ENCODE measurements at places on chromosomes 13 and 19.
A peak's percentile ranks its signal among the peaks of the same experiment; 100 is the strongest.

- no peak for DNase-seq
Measured at GRCh38 chr19:46025835-46026234, 3.0 kb upstream of the PGLYRP1 start.

DNA sequence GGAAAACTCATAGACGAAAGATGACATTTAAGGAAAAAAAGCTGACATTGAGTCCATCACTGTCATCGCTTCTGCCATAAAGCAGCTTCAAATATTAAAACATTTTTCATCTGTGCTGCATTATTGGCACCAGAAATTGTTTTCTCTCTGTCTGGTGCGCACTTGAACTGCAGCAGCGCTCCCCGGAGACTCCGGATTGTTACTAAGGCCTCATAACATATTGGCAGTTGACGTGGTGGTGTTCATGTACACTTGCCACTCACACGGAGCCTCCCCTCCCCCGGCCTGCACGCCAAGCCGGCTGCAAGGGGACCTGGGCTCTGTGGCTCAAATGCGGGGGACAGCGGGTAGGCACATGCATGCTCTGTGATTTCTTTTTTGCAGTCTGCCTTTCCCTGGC lies 203.2 kb downstream of the TSHZ3 start:
- no peak for DNase-seq

DNA sequence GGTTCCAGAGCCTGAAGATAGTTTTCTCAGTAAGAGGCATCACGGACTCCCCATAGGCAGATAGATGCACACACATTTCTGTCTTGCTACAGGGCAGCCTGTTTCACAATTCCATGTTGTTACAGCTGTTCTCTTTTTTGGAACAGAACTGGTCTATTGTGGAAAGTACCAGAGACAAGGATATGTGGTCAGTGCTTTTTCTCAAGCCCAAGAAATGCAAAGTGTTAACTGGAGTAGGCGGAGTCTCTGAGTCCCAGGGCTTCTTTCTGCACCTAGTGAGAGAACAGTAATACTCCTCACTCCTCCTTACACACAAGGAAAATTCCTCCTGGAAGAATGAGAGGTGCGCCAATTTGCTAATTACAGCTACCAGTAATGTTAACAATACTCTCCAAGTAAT lies 141.6 kb upstream of the ARGLU1 start:
- DNase-seq: no peak

DNA sequence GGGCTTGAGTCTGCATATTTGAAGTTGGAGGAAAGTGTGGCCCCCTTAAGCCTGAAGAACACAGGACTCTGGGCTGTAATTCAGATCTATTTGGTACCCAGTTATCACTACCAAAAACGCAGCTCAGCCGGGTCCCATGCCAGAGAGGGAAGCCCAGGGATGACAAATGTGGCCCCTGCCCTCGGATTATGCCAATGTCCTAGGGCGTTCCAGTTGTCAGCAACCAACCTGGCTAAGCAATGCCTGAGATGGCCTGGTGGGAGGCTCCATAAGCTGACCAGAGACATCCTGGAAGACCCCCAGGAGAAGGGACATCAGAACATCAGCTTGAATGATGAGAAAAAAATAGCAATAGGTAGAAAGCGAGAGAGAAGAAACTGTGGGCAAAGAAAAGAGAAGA lies 79.6 kb upstream of the UQCRFS1 start:
- DNase-seq: no peak

GRCh38 chr19:46101293-46101692 lies 23.2 kb downstream of the IGFL3 start:
- DNase-seq: no peak

DNA sequence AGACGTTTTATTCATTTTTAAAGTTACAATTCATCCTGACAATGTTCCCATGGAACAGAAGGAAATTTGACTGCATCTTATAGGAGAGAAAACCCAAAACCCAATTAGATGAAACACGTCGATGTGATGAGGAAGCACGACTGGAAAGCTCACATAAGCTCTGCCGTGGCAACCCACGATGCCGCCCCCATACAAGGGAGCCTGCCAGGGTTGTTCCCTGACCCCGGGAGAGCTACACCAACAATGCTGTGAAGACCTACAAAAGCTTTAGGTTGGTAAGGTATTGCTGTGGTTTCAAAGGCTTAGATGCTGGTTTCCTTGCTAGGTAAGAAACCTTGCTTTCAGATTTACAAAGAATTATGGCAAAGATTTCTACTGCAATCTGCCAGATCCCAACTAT lies 393.1 kb downstream of the KLF12 start:
- no peak for DNase-seq

- no peak for DNase-seq
Measured at GRCh38 chr13:50843257-50844083, at the start of gene DLEU7. Gene DLEU7, minus strand, starts transcription at chr13:50843692. Its CDS starts 46 bp downstream, at chr13:50843646.

GRCh38 chr19:8320564-8321066 lies 560 bp downstream of the NDUFA7 start:
- no peak for DNase-seq

DNA sequence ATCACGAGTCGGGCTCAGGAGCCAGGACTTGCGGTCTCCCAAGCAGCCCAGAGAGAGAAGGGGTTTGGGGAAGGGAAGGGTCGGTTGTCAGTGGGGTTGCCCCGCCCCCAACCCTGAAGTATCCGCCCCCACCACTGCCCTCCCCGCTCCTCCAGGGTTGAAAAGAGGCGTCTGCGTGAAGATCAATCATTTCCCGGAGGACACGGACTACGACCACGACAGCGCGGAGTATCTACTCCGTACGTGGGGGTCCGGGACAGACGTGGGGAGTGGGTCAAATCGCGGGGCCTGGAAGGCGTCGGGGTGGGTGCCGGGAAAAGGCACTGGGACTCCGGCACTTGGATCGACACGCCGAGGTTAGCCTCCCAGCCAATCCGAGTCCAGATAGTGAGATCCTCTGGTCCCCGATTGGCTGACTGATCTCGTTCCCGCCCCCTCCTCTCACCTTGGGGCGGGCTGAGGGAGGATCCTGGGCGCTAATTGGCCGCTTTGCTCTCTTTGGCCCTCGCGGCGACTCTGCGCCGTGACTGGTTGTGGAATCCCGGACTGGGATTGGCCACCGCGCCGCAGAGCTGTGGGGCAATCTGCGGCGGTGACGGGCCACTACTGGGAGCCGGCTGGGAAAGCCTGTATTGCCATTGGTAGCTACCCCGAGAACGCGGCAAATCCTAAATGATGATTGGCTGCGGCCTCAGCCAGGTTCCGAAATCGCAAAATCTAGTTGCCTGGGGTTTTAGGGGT lies 13.3 kb upstream of the CACNG6 start:
- DNase-seq: no peak

GRCh38 chr19:13121551-13122274 lies 3.6 kb downstream of the NACC1 start:
- no peak for DNase-seq

GRCh38 chr19:33090179-33090578 lies 9.2 kb downstream of the GPATCH1 start:
- DNase-seq: no peak

GRCh38 chr19:18279266-18279515 lies 2.2 kb downstream of the JUND start:
- no peak for DNase-seq

DNA sequence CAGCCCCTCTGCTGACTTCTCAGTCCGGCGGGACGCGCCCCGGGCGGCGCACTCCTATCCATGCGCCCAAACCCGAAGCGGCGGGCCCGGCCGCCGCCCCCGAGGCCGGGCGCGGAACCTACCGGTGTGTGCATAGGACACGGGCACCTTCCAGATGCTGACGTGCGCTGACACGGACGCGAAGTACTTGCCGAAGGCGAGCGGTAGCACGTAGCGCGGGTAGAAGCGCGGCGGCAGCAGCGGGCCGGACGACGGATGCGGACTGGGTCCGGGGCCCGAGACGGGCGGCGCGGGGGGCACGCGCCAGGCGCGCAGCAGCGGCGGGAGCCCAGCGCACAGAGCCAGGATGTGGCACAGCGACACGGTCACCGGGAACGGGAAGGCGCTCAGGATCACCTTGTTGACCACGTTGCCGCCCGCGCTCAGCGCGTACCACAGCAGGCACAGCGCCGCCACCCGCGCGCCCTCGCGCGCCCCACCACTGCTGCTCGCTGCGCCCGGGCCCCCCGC lies 338 bp downstream of the SLC35E1 start:
- DNase-seq: peak; percentile 47

DNA sequence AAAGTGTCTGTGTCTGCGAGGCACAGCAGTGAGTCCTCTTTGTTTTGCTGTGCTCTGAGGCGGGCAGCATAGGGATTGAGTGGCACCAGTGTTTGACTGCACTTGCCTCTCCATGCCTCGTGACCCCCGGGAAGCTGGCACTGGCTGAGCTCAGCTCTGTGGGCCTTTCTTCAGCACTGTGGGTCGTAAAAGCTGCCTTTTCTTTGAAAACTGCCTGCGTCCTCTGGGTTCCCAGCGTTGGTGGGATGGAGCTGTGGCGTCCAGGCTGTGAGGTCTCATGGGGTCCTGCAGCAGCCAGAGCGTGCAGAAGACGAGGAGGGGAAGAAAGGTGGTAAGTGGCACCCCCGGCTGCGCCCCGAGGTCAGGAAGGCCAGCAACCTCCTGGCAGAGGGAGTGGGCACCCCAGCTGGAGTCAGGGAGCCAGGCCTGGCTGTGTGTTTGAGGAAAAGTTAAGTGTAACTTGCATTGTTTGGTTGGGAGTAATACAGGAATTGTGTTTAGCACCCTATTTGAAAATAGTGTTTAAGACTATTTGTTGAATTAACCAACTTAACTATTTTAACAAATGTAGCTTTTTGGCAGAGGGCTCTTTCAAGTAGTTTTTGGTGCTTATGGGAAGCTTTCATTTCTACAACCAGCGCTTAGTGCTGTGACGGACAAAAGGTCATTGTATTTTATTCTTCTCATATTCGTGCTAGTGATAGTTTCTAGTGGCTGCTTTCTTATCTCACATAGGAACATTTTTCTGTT lies 79.3 kb upstream of the TEX29 start:
- no peak for DNase-seq

- no peak for DNase-seq
Measured at GRCh38 chr19:41525989-41526388, 50.0 kb upstream of the CEACAM21 start.

- DNase-seq: no peak
Measured at GRCh38 chr19:4773047-4773640, 18.4 kb upstream of the FEM1A start.

- DNase-seq: no peak
Measured at GRCh38 chr19:48239582-48240141, 16.1 kb downstream of the CARD8 start.

- DNase-seq: no peak
Measured at GRCh38 chr13:29648760-29649159, 53.3 kb upstream of the SLC7A1 start.

DNA sequence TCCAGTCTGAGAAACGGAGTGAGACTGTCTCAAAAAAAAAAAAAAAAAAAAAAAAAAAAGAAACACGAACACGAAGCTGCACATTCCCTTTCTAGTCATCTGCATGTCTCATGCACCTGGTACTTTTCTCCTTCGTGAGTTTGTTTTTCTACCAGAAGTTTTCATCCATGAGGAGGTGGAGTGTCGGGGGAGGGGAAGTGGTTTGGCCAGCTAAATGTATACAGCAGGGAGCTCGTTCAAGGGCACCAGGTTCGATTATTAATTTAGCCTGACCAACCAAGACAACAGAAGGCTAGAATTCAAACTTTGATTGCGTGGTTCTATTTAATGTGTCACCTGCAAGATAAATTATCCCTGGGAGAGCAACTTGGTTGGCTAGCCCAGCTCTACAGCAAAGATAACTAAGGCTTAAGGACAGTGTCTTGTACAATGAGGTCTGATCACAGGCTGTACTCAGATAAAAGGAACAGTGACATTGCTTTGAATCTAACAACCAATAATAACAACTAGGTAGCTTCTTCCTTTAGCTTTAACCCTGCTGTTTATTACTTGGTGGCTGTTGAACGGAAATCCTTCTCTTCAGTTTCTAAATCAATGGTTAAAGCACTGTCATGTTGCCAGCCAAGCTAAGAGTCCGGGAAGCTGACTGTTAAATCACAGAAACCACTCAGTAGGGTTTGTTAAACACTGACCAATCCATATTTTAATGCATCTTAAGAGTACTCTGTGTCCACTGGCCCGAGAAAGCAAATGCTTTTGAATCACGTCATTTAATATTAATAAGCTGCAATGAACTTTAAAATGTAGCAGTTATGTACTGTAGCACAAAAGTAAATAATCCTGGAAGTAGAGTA lies 98.4 kb upstream of the STARD13 start:
- no peak for DNase-seq

GRCh38 chr13:109781384-109782065 lies 4.9 kb downstream of the IRS2 start:
- no peak for DNase-seq

DNA sequence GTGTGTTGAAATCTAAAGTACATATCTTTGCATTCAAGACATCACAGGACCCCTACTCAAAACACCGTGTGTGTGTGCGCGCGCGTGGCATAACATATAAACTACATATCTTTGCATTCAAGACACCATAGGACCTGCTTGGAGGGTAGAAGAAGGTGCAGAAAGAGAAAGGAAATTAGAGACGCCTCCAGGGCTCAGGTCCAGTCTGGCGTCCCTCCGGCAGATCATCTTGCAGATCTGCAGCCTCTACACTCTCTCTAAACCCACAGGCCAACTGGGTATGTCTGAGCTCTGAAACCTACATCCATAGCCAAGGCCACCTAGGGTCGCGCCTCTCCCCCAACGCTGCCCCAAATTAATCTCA lies 659 bp upstream of the PAFAH1B3 start:
- DNase-seq: no peak

GRCh38 chr13:79988573-79988972 lies 352.4 kb downstream of the SPRY2 start:
- no peak for DNase-seq

- DNase-seq: no peak
Measured at GRCh38 chr13:102984210-102984609, 82.0 kb downstream of the SLC10A2 start.

DNA sequence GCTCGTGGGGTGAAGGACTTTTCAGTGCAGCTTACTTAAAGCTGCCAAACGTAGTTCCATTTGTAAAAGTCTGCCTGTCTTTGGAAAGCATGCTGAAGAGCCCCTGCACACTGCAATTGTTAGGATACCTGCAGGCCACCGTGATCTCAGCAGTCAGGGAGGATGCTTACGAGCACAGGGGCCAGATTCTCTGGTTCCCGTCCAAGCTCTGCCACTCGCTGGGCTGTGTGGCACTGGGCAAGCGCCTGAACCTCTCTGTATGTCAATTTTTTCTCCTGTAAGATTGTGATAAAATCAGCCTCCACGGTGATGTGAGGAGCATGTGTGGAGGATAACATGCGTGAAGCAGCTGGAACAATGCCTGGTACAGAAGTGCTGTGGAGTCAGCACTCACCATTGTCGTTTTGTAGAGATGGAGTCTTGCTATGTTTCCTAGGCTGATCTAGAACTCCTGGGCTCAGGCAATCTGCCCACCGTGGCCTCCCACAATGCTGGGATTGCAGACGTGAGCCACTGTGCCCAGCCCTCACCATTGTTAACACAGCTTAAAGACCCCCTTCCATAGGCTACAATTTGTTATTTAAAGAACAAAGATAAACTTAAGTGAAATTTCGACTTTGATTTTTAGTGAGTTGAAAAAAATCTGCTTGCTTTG lies 3.5 kb downstream of the ADPRHL1 start:
- no peak for DNase-seq

DNA sequence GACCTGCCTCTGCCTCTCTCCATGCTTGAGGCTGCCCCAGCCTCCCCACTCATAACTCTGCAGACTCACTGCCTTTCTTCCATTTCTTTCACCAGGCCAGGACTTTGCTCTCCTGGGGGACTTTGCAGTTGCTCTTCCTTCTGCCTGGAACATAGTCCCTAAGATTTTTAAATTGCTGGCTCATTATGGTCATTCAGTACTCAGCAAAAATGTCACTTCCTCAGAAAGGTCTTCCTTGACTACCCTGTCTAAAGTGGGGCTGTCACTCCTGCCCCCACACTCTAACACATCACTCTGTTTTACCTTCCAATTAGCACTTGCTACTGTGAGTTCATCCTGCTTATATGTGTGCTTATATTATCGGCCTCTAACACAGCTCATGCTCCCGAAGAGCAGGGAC lies 618.2 kb downstream of the UQCRFS1 start:
- no peak for DNase-seq
